ENCODE measurements at places on chromosomes 6 and 20. TPM values are rescaled to one million over a fixed set of nuclear protein-coding genes. Genes with fewer than 3 reads are reported as not detected.

- DNase-seq: no peak
Measured at GRCh38 chr6:131741688-131742393, 31.0 kb upstream of the CTAGE9 start.

GRCh38 chr6:107692351-107692750 lies 131.8 kb downstream of the SCML4 start:
- no peak for DNase-seq

DNA sequence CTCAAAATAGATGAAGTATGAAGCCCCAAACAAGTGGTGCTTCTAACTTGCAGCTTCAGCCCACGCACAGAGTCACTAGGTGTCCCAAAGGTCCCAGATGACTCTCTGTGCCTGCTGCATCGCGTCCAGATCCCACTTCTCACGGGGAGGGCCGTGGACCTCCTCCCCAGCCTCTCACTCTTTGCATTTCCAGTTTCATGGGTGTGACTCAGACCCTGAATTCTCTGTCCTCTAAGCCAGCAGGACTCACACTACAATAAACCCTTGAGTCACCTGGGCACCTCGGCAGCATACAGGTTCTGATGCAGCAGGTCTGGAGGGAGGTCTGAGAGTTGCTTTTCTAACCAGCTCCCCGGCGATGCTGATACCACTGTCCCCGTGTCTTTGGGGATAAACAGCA lies 114.0 kb upstream of the RIN2 start:
- DNase-seq: no peak

DNA sequence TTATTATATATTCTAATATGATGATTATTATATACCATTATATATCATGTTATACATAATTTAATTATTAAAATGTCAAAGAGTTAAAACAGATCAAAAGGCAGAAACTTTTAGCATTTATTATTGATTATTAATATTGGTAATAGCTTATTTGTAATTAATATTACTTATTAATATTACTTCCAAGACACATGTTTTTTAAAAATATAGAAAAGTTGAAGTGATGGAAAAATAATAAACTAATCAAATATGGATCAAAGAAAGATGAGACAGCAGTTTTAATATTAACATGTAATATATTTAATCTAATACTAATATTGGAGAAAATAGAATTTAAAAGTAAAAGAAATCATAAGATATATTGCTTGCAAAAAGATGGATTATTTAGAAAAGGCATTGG lies 154.6 kb upstream of the TAB2 start:
- no peak for DNase-seq

GRCh38 chr20:41540459-41540858 lies 77.7 kb downstream of the CHD6 start:
- no peak for DNase-seq

- DNase-seq: no peak
Measured at GRCh38 chr6:20604159-20604558, 69.9 kb downstream of the CDKAL1 start.

Gene LINC00237
- total RNA-seq: not detected

Measured in activated CD4-positive, alpha-beta T cell treated with anti-CD3 and anti-CD28 coated beads, Interleukin-2, amount 10 ng/mL, durations not matched to agents 7 days and 5 days (primary cell).